Caki2 (cell line): ENCODE measurements at places on chromosomes 5 and 9.

GRCh38 chr9:89525446-89526374, 27.8 kb upstream of the SEMA4D start:
- no peak for DNase-seq

GRCh38 chr5:128876569-128877382, 88.5 kb upstream of the SLC27A6 start:
- no peak for DNase-seq

- DNase-seq = peak; percentile 67
These were observed 142.3 kb upstream of the ANKH start for GRCh38 chr5:15013654-15014463.

GRCh38 chr9:14106699-14107098, 207.2 kb downstream of the NFIB start:
- no peak for DNase-seq

- no peak for DNase-seq
These were observed 11.2 kb downstream of the ANKS6 start for GRCh38 chr9:98784831-98785806.
